ENCODE measurements at places on chromosomes 7 and 10.

- DNase-seq = no peak
Observed at GRCh38 chr10:48454302-48455054, 148.0 kb downstream of the MAPK8 start.

GRCh38 chr7:74007242-74007567 lies 20.8 kb upstream of the ELN start:
- no peak for DNase-seq

- no peak for DNase-seq
Observed at GRCh38 chr10:63204667-63205391, 71.7 kb downstream of the NRBF2 start.

GRCh38 chr10:73788864-73789658 lies 3.7 kb downstream of the ZSWIM8 start:
- no peak for DNase-seq

DNA sequence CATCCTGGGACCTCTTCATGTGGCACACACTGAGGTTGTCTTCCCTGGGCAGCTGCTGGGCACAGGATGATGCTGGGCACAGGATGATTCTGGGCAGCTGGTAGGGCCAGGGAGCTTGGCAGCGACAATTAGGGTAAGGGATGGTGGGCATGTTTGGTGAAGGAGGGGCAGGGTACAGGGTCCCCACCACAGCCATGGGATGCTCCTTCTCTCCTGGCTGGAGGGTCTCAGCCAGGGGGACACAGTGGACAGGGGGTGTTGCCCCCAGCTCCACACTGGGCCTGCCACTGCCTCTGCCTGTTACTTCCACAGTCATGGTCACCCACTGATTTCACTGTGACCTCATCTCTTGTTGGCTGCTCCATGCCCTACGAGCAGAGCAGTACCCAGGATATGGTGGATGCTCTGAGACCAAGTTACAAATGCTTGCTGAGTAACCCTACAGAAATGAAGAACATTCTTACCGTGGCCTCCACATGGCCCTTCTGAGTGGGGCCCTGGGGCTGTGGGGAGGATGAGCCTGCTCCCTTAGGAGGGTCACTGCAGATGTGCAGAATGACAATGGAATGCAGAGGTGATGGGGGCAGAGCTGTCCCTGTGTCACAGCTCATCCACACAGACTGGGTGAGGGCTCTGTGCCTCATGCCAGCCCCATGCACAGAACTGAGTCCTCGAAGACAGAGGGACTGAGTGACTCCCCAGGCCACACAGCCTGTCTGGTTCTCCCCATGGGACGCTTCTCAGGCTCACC lies 28.4 kb upstream of the RET start:
- DNase-seq = no peak

DNA sequence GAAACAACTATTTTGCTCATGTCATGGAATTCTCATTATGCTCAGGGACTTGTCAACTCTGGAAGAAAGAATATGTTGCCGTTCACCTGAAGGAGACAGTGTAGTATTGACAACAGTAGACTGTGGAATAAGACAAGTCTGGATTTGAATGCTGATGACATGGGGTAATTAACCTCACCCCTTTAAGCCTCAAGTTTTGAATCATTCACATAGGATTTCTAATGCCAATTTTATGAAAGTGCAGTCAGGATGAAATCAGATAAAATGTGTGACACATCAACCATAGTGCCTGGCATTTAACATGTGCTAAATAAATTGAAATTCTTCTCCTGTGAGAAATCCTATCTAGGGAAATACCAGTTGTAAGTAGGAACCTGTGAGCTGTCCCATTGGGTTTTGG lies 305.8 kb downstream of the KIF20B start:
- no peak for DNase-seq

- DNase-seq = no peak
Observed at GRCh38 chr7:121957626-121958025, 84.7 kb downstream of the PTPRZ1 start.
